Activated CD8-positive, alpha-beta memory T cell treated with anti-CD3 and anti-CD28 coated beads for 48 hours (primary cell): ENCODE measurements at places on chromosomes 12 and 14.

GRCh38 chr12:100453951-100454350 lies 19.7 kb upstream of the NR1H4 start:
- DNase-seq: no peak

DNA sequence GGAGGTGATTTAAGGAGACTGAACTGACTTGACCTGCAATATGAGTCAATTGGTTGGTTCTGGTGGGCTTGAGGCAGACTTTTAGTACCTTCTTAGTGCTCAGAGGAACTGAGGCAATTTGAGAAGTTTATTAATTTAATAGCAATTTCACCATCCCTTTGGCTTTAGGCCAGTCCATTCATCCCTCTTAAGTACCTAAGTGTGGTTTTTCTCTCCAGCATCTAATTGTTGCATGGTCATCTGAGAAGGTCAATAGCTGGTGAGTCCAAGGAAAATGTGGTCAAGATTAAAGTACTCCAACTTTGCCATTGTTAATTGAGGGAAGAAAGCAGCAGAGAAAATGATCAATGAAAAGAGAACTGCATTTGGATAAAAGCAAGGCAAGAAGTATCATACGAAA lies 115.4 kb upstream of the DYRK2 start:
- no peak for DNase-seq

DNA sequence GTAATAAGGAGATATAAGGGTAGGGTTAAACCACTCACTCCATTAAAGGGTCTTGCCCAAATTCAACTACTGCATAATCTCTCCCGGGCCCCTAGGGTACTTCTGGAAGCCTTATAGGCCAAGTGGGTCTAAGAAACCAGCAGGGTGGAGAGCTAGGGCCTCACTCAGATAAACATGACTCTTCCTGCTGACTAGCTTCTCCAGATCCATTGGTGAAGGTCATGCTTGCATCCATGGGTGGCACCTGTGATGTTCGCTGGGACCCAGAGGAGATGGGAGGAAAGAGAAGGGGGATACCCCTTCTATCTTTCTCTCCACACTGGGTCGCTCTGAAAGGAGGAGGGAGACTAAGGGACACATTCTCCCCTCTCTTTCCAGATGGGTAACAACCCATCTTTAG lies 36.1 kb upstream of the HIGD1C start:
- DNase-seq: no peak

GRCh38 chr12:2149091-2149490 lies 96.3 kb downstream of the CACNA1C start:
- DNase-seq: no peak

- no peak for DNase-seq
Measured at GRCh38 chr14:21123429-21123828, 22.6 kb downstream of the TMEM253 start.

GRCh38 chr12:96447256-96447655 lies 42.1 kb upstream of the CFAP54 start:
- no peak for DNase-seq

DNA sequence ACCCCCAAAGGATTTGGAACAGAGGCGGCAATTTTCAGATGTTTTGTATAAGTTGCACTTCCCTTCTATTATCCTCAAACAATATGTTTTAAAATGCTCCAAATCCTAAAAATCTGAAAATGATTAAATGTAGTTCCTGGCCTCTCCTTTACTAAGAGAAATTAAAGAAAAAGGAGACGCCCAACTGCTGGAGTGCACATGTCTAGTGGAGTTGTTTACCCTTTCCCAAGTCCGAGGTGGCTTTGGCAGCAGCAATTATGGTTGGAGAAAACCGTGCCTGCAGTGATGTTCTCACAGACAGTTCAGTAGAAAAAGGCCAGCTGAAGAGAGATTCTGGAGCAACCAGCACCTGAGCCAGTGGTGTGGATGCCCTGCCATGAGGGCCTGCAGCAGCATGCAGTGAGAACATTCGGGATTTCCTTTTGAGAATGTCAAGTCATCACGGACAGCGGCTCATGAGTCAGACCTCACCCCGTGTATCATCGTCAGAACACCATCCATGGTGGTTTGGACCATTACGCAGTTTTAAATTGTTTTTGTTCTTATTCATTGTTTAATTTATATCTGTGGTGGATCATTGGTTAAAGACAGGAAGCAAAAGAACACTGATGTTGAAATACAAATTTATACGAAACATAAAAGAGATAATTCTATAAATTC lies 179.0 kb upstream of the KRR1 start:
- DNase-seq: no peak

DNA sequence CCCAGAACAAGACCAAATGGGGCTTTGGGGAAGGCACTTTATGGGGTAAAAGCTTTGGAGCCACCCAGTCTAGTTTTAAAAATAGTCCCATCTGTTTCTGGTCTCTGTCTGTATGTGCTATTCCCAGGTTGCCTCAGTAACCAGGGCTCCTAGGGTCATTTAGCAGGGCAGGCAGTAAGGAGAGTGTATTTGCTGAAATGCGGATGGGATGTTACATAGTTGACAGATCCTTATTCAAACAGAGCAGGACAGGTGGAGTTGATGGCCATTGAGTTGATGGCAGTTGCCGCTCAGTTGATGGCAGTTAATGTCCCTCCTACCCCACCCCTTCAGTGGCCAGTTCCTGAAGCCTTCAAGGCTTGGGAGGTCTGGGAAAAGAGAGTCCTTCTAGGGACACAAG lies 4.6 kb downstream of the ZC3H10 start:
- no peak for DNase-seq

DNA sequence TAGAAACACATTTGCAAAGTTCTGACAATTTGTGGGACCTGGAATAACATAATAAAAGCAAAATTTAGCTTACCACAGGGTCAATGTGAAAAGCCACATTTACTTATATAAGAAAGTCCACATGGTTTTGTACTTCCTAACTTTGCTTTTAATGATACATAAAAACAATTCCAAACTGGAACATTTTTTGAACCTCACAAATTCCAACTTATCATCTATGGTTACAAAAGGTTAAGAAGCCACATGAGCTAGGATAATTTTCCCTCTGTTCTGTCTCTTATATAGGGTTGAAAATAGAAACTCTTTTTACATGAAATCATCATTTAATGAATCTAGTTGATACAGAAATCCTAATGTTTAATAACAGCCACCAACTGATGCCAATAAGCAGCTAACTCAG lies 8.9 kb upstream of the RERG start:
- DNase-seq: no peak

DNA sequence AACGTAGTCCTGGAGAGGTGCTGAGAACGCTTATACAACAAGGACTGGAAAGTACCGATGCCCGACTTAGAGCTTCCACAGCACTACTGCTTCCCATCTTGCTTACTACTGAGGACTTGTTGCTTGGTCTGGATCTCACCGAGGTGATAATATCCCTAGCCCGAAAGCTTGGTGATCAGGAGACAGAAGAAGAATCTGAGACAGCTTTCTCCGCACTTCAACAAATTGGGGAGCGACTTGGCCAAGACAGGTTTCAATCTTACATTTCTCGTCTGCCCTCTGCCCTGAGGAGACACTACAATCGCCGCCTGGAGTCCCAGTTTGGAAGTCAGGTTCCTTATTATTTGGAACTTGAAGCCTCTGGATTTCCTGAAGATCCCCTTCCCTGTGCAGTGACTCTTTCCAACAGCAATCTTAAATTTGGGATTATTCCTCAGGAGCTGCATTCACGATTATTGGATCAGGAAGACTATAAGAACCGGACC lies 1.1 kb downstream of the TOGARAM1 start:
- peak; percentile 1 for DNase-seq

GRCh38 chr14:75063491-75064204 lies at the start of gene ACYP1:
TSS of gene ACYP1 (minus strand) at chr14:75064024. CDS start at chr14:75063553, 471 bp downstream.
- peak; percentile 78 for DNase-seq

- DNase-seq: no peak
Measured at GRCh38 chr12:103672401-103673119, 85.5 kb downstream of the STAB2 start.

DNA sequence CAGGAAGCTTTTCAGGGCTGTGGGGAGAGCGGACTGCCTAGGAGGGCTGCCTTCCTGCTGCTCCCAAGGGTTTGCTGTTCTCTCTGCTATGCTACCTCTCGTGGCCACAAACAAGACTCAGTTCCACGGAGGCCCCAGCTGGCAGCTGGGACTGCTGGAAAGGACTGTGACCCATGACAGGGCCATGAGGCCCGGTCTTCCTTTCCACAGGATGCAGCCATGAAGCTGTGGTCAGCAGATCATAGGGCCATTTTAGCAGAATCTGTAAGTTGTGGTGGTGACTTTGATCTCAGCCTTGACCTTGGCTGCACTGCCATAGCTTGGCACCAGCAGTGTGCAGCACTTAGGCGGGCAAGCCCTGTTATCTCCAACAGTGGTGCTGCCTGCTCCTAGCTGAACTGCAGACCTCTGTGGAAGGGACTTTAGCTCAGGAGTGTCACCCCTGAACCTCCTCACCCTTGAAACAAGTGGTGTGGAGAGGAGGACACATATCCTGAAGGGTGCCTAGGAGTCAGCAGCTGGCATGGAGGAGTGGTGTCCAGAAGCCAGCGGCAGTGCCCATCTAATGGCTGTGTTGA lies 12.3 kb downstream of the KRT80 start:
- DNase-seq: no peak

DNA sequence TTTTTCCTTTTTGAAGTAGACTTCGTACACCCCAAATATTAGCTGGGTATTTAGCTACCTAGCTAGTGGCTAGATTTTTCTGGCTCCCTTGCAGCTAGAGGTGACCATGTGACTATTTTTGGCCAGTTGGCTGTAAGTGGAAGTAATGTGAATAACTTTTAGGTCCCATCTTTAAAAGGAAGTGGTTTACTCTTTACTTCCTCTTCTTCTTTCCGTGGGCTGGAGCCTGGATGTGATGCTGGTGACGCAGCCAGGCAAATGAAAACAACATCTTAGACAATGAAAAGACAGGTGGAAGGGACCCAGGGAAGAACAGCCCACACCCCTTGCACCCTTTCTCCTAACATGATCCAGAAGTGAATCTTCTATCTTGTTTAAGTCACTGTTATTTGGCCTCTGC lies 245.5 kb downstream of the ATP23 start:
- DNase-seq: no peak

DNA sequence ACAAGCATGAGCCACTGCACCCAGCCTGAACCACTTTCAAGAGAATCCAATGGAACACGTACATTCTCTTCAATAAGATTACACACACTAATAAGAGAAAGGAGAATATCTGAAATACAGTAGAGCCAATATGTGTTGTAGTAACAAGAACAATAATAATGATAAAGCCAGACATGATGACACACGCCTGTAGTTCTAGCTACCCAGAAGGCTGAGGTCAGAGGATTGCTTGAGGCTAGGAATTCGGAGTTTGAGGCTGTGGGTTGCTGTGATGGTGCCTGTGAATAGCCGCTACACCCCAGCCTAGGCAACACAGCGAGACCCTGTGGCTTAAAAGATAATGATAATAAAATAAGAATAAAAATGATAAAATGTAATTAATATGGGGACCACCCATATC lies 15.6 kb downstream of the APOBEC1 start:
- no peak for DNase-seq
